ENCODE measurements at places on chromosomes 2 and 18.

- no peak for DNase-seq
Observed at GRCh38 chr18:23994361-23994902, 20.1 kb upstream of the TTC39C start.

DNA sequence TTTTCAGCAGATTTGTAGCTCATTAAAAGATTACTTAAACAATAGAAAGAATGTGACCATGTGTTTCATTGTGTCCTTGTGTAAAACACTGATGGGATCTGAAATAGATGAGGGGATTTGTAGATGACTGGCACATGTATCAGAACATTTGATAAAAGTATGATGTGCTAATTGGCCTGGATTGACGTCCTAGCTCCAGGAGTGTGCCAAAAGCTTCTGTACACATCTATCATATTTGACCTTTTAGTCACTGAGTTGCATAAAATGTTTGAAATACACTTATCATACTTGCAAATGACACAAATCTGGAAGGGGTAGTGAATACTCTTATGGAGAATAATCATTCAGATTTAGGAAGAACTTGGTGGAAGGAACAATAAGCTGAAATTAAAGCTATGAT, 778.5 kb downstream of the ERBB4 start:
- DNase-seq: no peak

DNA sequence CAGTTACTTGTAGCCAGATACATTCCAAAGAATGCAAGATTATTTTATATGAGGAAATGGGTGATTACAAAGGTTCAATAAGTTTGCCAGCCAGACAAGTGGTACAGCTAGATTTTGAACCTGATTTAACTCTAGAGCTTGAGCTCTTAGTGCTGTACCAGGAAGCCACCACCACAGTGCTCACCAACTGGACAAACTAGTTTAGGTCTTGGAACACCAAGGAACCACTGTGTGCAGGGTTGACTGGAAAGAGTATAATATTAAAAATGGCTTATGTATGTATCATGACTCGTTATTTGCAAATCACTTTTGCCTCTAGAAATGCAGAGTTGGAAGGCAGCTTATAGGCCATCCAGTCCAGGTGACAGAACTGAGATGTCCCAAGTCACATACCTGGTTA, 177.2 kb downstream of the TXNL1 start:
- no peak for DNase-seq

GRCh38 chr18:35408843-35409261, 31.7 kb upstream of the ZNF396 start:
- DNase-seq: no peak

GRCh38 chr2:172427256-172427989, at the start of gene ITGA6:
TSS of gene ITGA6 (plus strand) at chr2:172427586.
- peak; percentile 59 for DNase-seq

- no peak for DNase-seq
Observed at GRCh38 chr2:17644997-17645720, 104.7 kb downstream of the VSNL1 start.

GRCh38 chr18:63831080-63831788, 56.0 kb downstream of the SERPINB7 start:
- no peak for DNase-seq

DNA sequence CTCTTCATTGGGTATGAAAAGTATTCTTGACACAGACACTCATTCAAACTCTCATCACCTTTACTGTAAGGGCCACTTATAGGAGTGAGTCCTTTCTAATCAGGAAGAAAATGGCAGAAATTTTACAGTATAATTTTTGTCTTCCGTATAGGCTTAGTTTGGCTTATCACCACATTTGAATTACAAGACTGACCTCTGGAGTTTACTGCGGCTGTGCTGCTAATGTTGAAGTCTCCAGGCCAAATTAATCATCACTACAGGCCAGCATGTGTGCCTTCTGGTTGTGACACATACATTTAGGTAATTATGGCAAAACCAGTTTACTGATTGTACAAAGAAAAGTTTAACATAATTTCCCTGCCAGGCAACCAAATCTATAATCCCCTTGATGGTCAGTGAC, 753.6 kb upstream of the GCFC2 start:
- DNase-seq: no peak

- no peak for DNase-seq
Observed at GRCh38 chr2:145303536-145303935, 783.6 kb upstream of the ZEB2 start.

DNA sequence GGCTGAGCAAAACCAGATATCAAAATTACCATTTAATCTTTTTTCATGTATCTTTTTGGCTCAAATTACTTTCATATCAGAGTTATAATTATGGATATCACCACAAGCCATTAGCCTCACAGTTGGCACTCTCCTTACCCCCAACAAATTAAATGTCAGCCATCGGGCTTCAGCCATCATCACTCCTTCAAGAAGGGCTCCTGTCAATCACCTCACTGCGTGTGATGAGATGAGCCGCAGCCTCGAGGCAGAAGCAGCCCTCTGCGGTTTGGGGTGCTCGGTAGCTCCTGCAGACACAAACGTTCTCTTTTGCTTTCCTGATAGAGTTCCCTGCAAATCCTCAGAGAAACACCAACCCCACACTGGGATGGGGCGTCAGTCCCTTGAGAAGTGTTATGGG, 94.1 kb downstream of the DNER start:
- DNase-seq: no peak

DNA sequence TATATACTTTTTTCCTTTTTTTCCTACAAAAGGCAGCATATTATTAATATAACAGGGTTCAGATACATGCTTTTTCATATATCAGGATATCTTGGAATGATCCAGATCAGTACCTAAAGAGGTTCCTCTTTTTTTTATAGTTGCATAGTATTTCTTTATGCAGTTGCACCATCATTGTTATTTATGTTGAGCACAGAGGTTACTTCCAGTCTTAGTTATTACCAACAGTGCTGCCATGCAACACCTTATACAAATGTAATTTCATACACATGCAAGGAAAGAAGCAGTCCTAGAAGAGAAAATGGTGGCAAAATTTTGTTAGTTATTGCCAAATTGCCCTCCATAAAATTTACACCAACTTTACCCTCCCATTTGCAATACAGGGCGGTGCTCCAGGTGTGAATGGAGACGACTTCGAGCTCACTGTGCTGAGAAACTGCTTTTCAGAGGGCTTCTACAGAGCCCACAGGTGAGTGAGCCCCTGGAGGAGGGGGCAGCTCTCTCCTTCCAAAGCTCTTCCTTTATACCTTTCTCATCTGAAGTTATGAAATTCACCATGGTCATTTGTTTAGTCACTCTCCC, 30.0 kb upstream of the KCMF1 start:
- no peak for DNase-seq

- DNase-seq: no peak
Observed at GRCh38 chr2:123438251-123438650, 586.8 kb upstream of the CNTNAP5 start.

DNA sequence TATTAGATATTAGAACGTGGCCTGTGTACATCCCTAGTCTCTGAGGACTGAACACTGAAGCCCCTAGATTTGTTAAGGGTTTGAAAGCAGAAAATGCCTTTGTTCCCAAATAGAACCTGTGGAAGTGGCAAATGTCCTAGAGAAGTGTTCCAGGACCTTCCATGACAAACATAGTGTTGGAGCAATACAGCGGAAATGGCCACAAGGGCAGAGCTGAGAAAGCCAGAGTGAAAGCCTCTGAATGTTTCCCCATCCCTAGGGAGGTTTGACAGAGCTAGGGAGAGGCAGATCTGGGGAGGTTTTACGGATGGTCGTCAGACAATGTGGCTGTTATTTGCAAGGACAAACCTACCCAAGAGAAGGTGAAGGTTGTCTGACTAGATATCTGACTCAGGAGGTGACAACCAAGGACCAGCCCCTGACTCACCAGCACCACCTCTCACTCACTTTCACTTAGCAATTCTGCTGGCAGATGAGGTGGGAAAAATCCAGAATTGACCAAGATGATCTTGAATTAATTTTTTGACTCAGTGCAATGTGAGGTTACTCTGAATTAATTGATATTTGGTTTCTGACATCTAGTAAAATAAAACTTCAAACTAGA, 24.1 kb downstream of the RBM43 start:
- no peak for DNase-seq

GRCh38 chr2:40488101-40488601, 36.3 kb upstream of the SLC8A1 start:
- DNase-seq: no peak

GRCh38 chr2:45636008-45636407, 15.5 kb upstream of the PRKCE start:
- DNase-seq: no peak

DNA sequence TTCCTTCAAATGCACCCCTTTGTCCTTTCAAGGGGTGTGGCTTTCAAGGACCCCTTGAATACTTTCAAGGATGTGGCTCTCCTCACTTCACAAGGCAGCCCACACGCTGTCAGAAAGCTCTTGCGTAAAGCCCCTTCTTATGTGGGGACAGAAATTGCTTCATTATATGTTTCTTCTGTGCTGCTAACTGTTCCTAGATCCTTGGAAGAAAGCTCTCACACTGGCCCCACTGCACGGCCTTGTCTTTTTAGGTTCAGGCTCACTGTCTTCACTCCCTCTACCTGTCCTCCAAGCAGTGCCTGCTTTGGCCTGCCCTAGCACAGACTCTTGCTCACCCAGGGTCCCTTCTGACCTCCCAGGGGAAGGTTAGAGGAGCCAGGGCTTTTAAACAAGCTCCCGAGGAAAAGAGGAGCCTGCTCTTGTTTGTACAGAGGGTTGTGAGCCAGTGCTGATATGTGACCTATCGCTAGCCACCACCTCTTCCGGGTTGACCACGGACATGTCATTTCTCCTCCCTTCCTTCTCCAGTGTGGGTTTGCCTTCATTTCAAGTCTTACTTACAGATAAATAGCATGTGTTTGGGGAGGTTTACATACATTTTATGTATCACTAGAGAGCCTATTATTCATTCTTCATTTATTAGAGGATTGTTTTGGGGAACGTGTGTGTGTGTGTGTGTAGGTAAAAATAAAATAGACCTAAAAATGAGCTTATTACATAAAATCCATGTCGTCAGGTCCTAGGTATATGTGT, 94.7 kb downstream of the RTN4 start:
- DNase-seq: no peak

- DNase-seq: peak; percentile 81
Observed at GRCh38 chr2:96305091-96305978, at the start of gene SNRNP200. TSS of gene SNRNP200 (minus strand) at chr2:96305546. CDS start at chr2:96305437, 109 bp downstream.

DNA sequence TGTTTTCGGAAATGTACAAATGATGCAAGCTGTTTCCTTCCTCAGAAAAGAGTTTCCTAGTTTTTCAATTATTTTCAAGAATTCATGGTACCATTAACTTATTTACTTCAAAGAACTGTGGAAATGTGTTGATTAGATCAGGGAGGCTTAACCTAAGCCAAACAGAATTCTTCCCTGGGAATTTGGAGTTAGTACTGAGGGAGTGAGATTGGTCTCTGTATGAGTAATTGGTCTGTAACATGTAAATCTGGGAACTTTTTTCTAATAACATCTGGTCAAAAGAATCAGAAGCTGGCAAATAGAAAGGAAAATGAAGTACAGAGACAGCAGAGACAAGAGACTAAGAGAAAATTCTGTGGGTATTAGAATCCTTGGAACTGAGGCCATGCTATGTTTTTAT, 145.8 kb downstream of the BABAM2 start:
- no peak for DNase-seq

- DNase-seq: no peak
Observed at GRCh38 chr2:109209412-109209811, 80.4 kb downstream of the SH3RF3 start.

DNA sequence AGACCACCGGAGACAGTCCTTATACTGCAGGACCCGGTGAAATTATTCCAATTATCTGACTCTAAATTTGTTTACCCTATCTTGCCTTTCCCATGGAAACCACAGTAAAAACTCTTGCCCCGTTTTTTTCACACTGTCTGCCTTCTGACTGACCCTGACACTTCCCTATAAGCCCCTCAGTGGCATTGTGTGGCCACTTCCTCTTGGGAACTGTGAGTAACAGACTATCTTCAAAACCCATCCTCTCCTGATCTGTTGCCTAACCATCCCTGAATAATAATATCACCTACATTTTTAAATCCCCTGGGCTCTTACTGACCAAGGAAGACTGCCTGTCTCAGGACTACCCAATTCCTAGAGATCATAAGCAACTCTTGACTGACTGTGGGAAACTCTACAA, 42.6 kb upstream of the RNF152 start:
- DNase-seq: no peak
